ENCODE measurements at places on chromosomes 11 and 22.

- no peak for DNase-seq
These were observed 833 bp downstream of the NHERF4 start for GRCh38 chr11:119185981-119186634.

DNA sequence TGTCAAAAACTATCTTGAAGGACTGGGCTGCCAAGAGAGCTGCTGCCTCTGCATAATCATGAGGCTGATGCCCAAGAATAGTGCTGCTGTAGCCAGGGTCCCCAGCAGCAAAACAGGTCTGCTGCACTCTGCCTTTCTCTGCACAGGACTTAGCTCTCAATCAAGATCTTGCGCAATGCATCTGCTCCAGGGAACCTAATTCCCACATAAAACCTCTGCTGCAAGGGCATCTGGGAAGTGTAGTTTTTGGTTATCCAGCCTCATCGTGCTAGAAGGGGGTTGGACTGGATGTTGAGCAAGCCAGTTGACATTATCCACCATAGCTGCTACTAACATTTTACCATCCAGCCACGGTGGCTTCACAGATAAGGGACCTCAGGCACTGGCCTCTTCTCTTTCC, 192.7 kb downstream of the C11orf91 start:
- no peak for DNase-seq

- no peak for DNase-seq
These were observed 7.0 kb upstream of the SLC22A25 start for GRCh38 chr11:63250162-63251050.

GRCh38 chr11:115921986-115922385, 417.8 kb upstream of the CADM1 start:
- DNase-seq, result no peak

DNA sequence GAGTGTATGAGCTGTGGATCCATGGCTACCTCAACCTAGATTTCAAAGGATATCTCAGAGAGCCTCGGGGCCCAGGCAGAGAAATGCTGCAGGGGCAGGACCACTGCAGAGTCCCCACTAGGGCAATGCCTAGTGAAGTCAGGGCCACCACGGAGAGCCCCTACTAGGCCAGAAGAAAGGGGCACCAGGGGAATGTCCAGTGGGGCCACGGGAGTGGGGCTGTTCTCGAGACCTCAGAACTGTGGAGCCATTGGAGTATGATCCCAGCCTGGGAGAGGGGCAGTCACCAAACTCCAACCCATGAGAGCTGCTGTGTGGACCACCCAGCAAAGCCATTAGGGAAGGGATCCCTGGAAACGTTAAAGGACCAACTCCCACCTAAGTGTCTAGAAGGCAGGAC, 24.5 kb downstream of the RTL6 start:
- no peak for DNase-seq

All from NCI-H1436 treated with DMSO at 0.1 percent for 48 hours (cell line).